ENCODE measurements at places on chromosomes 2 and 18.

GRCh38 chr2:190794790-190795189 is 85.8 kb upstream of the GLS start:
- no peak for DNase-seq

GRCh38 chr18:9906481-9906880 is 7.3 kb upstream of the VAPA start:
- no peak for DNase-seq

DNA sequence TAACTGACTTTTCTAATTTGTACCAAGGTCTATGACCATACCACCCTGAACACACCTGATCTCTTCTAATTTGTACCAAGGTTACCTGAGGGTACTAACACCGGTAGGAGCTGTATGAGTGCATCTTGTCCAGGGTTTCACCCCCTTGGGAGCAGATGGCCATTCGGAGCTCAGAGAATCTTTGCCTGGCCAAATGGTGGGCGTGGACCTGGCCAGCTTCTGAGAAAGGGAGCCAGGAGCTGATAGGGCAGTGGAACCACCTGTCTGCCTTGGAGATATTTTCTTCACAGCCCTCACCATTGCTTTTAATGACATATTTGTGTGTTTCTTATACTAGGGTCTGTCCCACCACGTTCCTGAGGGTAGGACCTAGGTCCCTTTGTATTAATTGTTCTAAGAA is 188.9 kb downstream of the LDLRAD4 start:
- no peak for DNase-seq

- DNase-seq = no peak
Measured at GRCh38 chr2:152632736-152633135, 84.5 kb downstream of the PRPF40A start.

Measured in activated naive CD8-positive, alpha-beta T cell treated with anti-CD3 and anti-CD28 coated beads, Interleukin-2, amount 50 U/mL, for 24 hours (primary cell).